ENCODE measurements at places on chromosomes 7 and 10.

GRCh38 chr7:49580761-49581160 lies 192.7 kb upstream of the VWC2 start:
- no peak for DNase-seq

DNA sequence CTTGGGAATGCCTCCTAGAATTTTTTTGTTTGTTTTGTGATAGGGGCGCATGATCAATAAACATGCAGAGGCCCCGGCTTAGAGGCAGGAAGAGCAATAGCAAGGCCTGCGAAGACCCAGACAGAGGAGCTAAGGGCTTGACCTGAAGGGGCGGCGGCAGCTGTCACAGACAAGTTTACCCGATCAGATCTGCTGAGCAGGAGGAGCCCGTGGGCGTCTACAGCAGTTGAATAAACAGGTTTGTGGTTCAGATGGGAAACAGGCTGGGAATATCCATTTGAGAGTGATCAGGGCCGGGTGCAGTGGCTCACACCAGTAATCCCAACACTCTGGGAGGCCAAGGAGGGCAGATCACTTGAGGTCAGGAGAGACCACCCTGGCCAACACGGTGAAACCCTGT lies 126.0 kb upstream of the CALN1 start:
- DNase-seq: no peak

- no peak for DNase-seq
Measured at GRCh38 chr7:55170335-55171069, 151.7 kb downstream of the EGFR start.

DNA sequence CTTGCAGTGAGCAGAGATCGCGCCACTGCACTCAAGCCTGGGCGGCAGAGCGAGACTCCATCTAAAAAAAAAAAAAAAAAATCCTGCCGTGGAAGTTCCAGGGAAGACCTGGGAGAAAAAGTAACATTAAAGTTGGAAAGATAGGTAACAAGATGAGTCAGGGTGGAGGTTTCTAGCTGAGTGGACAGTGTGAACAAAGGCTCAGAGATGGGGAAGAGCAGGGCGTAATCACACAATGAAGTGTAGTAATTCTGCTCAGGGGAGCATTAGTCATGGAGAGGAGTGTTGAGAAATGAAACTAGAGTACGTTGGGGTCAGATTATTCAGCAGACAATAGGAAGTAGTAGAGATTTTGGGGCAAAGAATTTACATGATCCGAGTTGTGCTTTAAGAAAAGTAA lies 21.6 kb upstream of the WASL start:
- no peak for DNase-seq

GRCh38 chr10:72186258-72186981 lies 29.4 kb upstream of the ANAPC16 start:
- no peak for DNase-seq

DNA sequence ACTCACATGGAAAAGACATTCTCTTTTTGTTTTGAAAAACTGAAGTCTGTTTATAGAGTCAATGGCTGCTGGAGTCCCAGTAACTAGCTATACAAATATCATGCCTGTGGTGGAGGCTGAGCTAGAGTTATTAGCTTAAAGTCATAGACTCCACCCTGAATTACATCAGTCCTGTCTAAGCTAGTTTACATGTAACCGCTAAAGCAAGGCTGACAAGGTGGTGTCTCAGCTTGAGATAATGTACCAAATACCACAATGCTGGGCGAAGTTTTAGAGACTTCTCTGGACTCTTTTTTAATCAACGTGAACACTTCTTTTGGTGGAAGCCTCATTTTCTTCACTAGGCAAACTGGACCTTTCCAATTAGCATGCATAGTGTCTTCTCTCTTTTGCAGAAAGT lies 219.4 kb downstream of the ANK3 start:
- DNase-seq: no peak

- no peak for DNase-seq
Measured at GRCh38 chr7:92266415-92267241, 20.9 kb downstream of the ANKIB1 start.

- DNase-seq: no peak
Measured at GRCh38 chr7:2104107-2104710, 128.5 kb downstream of the MAD1L1 start.

DNA sequence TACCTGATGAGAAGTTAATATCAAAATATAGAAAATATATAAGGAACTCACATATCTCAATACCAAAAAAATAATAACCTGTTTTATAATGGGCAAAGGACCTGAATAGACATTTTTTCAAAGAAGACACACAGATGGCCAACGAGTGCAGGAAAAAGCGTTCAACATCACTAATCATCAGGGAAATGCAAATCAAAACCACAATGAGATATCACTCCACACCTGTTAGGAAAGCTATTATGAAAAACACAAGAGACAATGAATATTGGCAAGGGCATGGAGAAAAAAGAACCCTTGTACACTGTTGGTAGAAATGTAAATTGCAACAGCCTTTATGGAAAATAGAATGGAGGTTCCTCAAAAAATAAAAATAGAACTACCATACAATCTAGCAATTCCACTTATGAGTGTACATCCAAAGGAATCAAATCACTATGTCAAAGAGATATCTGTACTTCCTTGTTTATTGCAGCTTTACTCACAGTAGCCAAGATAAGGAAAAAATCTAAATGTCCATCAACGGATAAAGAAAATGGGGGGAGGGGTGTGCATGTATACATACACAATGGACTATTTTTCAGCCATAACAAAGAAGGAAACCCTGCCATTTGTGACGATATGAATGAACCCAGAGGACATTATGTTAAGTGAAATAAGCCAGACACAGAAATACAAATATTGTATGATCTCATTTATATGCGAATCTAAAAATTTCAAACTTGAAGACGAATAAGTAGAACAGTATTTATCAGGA lies 3.6 kb upstream of the ALOX5 start:
- peak; percentile 12 for DNase-seq

DNA sequence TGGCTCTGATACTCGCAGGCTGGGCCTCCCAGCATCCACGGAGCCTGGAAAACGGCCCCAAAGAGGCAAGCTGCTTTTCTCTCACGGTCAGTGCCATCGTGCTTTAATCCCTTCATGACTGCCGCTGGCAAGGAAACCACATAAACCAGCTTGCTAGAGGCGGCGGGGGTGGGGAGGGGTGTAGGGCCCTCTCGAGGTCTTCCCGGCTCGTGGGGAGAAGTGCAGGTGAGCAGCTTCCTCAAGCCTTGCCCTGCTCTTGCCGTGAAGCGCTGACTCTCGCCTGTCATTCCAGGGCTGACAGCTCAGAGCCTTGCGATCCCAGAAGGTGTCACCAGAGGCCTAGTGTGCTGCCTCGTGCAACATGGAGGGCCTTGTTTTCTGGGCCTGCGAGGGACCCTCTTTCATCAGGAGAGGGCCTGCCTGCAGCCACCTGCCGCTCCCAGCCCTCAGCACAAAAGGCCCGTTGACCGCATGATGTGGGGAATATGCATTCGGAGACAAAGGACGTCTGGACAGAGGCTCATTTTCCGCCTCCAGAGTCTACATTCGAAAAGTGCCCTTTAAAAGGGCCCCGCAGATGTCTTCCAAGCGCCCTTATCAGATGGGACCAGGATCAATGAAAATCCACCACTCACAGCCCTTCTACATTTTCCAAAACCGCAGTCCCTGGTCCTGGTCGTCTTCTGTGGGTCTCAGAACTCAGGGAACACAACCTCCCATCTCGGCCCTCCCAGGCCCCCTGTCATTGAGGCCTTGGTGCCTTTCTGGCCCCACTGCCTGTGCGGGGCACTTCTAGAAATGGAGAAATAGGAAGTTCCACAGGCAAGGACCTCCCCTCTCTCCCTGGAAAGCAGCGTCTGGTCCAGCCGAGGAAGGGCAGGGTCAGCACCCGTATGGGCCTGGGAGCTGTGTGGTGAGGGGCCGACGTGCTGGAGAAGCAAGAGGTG lies 58.7 kb downstream of the ZRANB1 start:
- DNase-seq: no peak

GRCh38 chr10:105148921-105149320 lies 507.8 kb downstream of the SORCS3 start:
- DNase-seq: no peak

GRCh38 chr7:128174386-128174785 lies 66.7 kb upstream of the LEP start:
- DNase-seq: no peak

- DNase-seq: no peak
Measured at GRCh38 chr7:28957064-28957750, 923 bp downstream of the TRIL start.

DNA sequence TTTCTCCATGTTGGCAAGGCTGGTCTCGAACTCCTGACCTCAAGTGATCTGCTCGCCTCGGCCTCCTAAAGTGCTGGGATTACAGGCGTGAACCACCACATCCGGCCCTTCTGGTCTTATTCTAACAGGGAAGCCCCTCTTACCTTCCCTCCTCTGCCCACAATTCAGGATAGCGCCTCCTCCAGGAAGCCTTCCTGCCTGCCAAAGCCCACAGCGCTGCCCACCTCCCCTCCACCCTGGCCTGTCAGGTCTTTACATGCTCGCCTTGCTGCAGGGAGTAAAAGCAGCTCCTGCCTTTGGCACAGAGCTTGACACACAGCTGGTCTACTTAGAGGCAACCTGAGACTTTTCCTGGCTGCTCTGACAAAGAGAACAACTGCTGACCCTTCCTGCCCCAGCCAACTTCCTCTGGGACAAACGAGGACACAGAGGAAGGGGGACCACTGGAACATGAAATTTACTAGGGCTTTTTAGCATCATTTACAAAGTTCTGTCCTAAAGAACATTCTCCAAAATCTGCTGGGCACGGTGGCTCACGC lies 13.2 kb downstream of the MLXIPL start:
- no peak for DNase-seq

DNA sequence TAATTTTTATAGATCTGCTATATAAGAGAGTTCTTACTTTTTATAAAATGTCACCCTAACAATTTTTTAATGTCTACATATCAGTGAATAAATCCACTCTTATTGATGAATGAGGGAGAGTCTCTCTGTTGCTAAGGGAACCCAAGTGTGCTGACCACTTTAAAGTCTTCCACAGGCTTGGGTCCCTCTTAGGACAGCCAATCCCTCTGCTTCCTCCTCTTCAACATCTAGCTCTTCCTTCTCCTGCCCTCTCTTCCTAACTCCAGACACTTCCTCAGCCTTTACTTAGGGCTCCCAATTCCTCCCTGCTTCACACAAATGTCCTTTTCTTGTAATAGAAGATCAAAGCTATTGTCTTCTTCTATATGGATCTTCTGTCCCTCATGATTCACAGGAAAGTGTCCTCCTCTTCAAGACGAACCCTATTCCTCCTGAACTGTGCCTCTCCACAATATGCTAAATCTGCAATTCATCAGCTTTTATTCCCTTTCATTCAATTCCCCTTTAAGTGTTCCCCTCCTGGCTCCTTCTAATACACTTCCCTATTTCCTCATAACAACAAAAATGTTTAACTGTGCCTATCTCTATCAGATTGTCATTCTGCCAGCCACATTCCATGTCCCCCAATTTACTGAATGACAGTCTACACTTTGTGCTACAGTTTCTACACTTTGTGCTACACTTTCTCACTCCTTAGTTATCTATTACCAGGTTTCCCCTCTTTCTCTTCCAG lies 37.7 kb downstream of the CDK6 start:
- DNase-seq: no peak

DNA sequence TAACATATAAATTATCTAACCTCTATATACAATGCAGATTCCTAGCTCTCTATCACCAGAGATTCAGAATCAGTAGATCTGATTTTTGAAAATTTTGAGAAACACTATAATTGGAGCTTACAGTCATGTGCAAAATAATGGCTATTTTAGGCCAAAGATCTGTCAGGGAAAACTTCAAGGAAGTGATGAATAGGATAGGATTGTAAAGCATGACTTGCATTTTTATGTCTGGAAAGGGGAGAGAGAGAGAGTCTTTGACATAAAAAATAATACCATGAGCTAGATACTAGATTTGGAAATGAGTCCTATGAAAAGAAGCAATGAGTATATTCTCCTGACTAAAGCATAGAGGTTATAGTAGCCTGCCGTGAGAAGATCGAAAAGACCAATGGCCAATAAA lies 181.1 kb downstream of the SDHAF3 start:
- DNase-seq: no peak

- DNase-seq: no peak
Measured at GRCh38 chr7:111339006-111339405, 223.3 kb downstream of the IMMP2L start.

GRCh38 chr7:148437043-148437442 lies 153.5 kb upstream of the C7orf33 start:
- DNase-seq: no peak

GRCh38 chr10:13672548-13672947 lies 85.8 kb downstream of the PRPF18 start:
- DNase-seq: no peak

- no peak for DNase-seq
Measured at GRCh38 chr10:103856797-103857170, 1.4 kb upstream of the SH3PXD2A start.

- DNase-seq: no peak
Measured at GRCh38 chr7:46133072-46133471, 212.0 kb upstream of the IGFBP3 start.

DNA sequence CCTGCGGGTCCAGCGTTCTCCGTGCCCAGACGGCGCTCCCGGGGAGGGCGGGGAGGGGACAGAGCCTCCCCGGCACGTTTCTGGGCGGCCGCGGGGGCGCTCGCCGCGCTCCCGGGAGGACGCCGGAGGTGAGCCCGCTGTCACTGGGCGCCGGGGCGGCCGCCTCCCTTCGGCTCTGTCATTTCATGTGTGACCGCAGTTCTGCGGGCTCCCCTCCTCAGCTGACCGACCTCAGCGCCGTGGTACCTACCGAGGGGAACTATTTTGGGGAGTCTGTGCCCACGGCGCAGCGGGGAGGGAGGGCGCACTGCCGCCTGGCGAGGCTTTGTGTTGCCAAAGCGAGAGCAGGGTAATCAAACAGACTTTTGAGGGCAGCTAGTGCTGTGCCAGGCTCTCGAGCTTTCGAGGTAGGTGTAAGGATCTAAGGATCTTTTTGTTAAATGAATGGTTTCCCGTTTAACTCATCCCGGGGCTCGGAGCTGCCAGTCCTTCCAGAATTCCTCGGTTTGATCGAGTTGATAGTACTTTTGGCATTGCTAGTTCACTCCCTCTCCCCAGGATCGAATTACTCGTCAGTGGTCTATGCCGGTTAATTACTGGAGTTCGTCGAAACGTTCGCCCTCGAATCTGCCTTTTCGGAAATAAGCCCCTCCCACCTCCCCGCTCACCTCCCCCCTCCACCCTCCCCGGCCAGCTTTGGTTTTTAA lies 1.9 kb downstream of the ARID5B start:
- no peak for DNase-seq

DNA sequence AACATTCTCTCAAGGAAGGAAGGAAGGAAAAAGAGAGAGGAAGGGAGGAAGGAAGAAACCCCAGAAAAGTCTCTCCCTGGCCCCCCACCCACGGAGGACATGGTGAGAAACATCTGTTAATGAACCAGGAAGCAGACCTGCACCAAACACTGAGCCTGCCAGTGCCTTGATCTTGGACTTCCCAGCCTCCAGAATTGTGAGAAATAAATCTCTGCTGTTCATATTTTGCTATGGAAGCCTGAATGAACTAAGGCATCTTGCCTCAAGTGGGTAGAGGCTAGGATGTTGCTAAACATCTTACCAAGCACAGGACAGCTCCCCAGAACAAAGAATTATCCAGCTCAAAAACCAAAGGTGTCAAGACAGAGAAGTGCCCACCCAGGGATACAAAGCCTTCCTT lies 19.1 kb downstream of the LRRC20 start:
- DNase-seq: no peak

- DNase-seq: no peak
Measured at GRCh38 chr10:89165923-89166322, 41.2 kb downstream of the CH25H start.
